Tongue (tissue), 3 donors: ENCODE measurements at places on chromosomes 11 and 22.

GRCh38 chr11:68215524-68216170, 2.6 kb upstream of the KMT5B start:
- DNase-seq = no peak

GRCh38 chr22:31715147-31715778, 34.7 kb downstream of the PRR14L start:
- no peak for DNase-seq

- DNase-seq = no peak
Measured at GRCh38 chr11:79266396-79266795, 174.4 kb downstream of the TENM4 start.

GRCh38 chr11:850775-851763, 8.4 kb downstream of the TSPAN4 start:
- no peak for DNase-seq
